ENCODE measurements at places on chromosomes 6 and 20. TPM values are rescaled to one million over a fixed set of nuclear protein-coding genes. Genes with fewer than 3 reads are reported as not detected.

The IPCEF1 gene
- polyA plus RNA-seq, result 0.41 TPM

The BPIFB2 gene
- not detected for polyA plus RNA-seq

The ASIP gene
- not detected for polyA plus RNA-seq

The KIAA1755 gene
- polyA plus RNA-seq, result 0.23 TPM

The SLC32A1 gene
- 0.09 TPM for polyA plus RNA-seq

The CASP8AP2 gene
- polyA plus RNA-seq, result 4.4 TPM

The PROKR2 gene
- polyA plus RNA-seq, result 9.5 TPM

The SFTA2 gene
- not detected for polyA plus RNA-seq

DNA sequence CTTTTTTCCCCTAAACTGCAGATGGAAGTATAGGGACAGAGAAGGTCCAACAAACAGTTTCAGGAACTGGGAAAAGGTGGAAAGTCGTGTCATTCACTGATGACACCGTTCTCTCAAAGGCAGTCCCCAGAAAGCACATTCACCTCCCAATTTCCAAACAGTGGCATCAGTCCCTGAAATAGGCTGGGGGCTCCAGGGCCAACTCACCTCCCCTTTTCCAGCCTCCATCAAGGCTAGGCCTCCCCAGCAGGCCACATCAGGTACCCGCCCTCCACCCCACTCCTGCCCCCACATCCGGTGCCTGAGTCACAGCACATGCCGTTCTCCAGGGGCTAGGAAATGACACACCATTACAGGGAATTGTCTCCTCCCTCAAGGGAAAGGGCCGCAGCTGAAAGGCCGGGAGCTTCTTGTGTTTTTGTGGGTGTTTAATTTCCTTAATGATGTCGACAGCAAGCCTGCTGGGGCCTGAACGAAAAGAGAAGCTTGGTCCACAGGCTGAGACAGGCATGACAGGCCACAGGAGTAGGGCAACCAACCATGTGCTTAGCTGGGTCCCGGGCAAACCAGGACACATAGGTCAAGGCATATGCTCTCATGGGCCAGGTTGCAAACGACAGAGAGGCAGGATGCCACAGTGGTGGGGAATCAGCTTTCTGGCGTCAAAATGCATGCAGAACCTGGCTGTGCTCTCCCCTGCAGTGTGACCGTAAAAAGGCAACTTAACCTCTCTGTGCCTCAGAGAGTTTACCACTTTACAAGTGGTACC, 39.2 kb downstream of the ZMYND8 start:
- DNase-seq, result no peak

- no peak for DNase-seq
Measured at GRCh38 chr20:1401451-1401907, 8.6 kb upstream of the FKBP1A start.

GRCh38 chr6:140590641-140591040, 1216.2 kb upstream of the CITED2 start:
- no peak for DNase-seq

DNA sequence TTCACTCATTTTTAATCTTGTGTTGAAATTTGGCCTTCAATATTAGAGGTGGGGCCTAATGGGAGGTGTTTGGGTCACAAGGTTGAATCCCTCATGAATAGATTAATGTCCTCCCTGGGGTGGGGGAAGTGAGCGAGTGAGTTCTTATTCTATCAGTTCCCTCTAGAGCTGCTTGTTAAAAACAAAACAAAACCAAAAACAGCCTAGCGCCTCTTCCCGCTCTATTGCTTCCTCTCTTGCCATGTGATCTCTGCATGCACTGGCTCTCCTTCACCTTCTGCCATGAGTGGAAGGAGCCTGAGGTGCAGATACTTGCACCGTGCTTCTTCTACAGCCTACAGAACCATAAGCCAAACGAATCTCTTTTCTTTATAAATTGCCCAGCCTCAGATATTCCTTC, 89.6 kb upstream of the SLC35F1 start:
- DNase-seq, result no peak

DNA sequence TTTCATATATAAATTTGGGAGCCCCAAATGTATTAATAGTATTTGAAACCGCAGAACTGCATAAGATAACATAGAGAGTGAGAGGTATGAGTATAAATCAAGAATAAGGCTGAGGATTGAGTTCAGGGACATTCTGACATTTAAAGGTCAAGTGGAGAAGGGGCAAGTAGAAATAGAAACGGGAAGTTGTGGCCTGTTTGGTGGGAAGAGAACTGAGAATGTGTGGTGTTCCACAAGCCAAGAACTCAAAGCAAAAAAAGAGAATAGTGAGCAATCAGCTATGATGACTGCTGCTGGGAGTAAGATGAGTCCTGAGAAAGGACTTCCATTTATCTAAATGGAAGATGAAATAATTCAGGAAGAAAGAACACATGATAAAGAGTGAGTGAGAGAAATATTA, 418.4 kb downstream of the CD109 start:
- DNase-seq, result no peak

GRCh38 chr20:11274141-11274594, 600.4 kb upstream of the JAG1 start:
- DNase-seq, result no peak

GRCh38 chr20:1263853-1264252, 2.2 kb upstream of the SNPH start:
- DNase-seq, result no peak

- DNase-seq, result no peak
Measured at GRCh38 chr6:72554761-72555221, 67.1 kb upstream of the KCNQ5 start.

Data from H1 (cell line).